M059J (cell line): ENCODE measurements at places on chromosomes 12 and 14. TPM values are rescaled to one million over a fixed set of nuclear protein-coding genes. Genes with fewer than 3 reads are reported as not detected.

- no peak for DNase-seq
Observed at GRCh38 chr14:88522393-88522792, 32.4 kb downstream of the PTPN21 start.

- no peak for DNase-seq
Observed at GRCh38 chr14:32313844-32314376, 15.2 kb upstream of the AKAP6 start.

- DNase-seq: no peak
Observed at GRCh38 chr12:104969343-104969742, 11.3 kb upstream of the SLC41A2 start.

- DNase-seq: no peak
Observed at GRCh38 chr14:100617410-100618317, 30.4 kb upstream of the BEGAIN start.

DNA sequence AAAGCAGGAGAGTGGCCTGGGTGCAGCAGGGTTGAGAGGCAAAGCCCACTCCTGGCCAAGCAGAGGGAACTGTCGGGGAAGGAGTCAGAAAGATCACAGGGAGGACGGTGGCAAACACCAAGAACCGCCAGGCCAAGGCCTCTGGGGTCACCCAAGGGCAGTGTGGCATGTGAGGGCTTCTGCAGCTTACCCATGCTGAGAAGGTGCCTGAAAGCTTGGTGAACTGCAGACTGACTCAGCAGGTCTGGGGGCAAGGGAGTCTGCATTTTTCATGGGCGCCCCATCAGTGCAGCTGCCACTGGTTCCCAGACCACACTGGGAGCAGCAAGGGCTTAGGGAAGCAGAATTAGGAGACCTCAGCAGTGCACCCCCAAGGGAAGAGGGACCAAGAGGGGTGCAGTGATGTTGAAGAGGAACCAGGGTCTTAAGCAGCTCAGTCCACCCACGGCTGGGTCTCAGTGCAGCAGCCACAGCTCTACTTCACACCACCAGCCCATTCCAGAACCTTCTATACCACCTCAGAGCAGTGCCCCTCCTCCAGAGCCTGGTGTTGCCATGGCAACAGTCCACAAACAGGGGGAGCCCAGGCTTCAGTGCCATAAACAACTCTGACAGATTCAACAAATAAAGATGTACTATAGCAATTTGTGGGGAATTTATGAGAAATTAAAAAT is 59.4 kb downstream of the ITPK1 start:
- DNase-seq: peak; percentile 63

DNA sequence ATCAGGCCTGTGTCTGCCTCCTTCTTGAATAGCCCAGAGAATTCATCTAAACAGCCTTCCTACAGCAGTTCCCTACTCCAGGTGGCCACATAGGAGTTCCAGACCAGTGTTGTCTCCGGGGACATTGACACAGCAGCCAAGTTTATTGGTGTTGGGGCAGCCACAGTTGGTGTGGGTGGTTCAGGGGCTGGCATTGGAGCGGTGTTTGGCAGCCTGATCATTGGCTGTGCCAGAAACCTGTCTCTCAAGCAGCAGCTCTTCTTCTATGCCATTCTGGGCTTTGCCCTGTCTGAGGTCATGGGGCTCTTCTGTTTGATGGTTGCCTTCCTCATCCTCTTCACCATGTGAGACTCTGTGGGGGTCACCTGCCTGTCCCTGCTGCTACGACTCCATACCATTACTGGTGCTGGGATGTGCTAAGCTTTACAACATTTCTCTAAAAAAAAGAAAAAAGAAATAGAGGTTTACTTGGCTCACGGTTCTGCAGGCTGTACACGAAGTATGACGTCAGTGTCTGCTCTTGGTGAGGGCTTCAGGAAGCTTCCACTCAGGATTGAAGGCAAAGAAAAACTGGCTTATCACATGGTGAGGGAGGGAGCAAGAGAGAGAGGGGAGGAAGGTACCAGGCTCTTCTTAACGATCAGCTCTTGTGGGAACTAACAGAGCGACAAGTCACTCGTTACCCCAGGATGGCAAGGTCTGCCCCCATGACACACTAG is 57.5 kb downstream of the CHST11 start:
- DNase-seq: no peak

DNA sequence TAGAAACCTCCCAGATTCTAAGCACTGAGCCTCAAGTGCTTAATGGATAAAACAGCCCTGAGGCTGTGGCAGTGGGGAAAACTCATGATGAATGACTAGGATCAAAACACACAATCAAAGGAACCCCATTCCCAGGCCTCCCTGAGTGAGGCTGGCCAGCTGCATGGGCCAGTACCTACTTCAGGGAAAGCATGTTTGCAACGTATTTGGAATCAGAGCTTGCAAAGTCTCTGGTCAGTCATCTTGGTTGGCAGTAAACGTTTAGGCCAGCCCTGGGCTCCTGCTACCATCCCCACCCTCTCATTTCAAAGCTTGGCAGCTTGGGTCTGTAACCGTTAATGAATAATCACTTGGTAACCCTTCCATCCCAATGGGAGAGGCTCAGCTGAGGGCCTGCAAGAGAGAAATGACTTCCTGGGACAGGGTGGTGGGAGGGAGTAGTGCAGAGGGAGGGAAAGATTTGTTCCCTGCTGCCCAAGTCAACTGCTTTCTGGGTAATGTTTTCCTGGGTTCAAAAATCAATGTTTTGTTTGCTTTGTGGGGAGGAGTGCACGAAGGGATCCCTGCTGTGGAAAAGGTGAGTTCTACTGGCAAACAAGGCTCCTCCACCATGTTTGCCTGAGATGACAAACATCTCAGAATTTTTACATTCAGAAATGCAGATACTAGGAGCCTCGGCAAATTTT is 2.0 kb upstream of the RNASE8 start:
- DNase-seq: no peak

DNA sequence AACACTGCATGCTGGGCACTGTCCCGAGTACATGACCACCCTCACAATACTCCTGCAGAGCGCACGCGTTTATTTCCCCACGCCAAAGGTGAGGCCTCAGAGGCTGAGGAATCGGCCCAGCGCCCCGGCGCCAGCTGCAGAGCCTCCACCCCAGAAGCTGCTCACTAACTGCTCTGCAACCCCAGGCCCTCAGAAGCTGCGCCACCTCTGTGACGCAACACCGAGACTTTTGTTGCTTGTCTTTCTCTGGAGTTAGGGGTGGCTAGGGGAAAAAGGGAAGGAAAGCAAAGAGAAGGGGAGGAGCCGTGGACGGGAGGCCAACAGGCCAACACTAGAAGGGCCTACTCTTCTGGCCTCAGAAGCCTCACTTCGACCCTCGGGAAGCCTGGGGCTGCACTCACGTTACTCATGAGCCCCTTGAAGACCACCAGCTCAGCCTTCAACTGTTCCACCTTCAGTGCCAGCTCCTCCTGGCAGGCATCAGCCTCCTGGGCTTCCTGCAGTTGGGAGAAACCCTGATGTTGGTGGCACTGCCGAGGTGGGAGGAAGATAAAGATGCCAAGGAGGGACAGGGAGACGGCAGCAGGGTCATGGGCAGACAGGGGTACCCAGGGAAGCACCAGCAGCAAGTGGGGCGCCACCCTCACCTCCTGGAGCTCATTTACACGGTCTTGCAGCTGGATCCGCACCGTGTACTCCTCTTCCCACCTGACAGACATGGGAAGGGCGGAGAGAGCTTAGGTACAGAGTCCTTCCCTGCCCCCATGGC is 5.4 kb downstream of the IFFO1 start:
- no peak for DNase-seq

DNA sequence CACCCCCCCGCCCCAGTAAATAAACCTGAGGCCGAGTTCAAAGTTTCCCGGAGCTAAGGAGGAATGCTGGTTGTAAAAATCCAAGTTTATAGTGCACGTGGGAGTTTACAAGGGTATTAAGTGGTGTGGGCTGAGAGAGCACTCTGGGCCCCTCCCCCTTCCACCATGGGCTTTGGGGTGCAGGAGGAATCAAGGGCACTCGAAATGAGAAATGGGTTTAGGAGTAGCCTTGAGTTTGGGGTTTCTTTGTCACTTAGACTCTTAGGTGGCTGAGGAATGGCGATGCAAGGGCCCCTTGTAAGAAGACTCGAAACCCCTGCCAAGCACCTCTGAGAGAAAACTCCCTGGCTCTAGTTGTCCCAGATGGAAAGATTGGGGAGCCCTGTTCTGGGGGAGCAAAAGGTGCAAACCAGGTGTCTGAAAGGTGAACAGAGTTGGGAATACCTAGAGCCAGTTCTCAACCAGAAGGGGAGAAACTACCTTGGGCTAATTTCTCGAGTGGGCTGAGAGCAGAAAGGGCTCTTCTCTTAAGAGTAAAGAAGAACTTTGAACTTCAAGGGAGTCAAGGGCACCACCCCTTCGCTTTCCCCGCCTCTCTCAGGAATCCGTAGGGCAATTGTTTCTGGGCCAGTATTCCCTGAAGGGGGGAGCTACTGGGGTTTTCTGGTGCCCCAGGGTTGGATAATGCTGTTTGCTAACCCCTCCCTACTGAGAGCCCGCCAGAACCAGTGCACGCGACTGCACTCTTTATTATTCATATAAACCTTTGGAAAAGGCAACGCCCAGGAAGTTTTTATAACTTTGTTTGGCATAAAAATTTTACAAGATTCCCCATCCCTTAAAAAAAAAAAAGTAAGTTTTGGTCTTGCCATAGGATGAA is 4.0 kb upstream of the HOTAIR start:
- peak; percentile 60 for DNase-seq

KCNA5 gene
- not detected in 2 replicates for total RNA-seq
